NCI-H187 treated with DMSO at 0.1 percent for 48 hours (cell line): ENCODE measurements at places on chromosomes 6 and 20.

DNA sequence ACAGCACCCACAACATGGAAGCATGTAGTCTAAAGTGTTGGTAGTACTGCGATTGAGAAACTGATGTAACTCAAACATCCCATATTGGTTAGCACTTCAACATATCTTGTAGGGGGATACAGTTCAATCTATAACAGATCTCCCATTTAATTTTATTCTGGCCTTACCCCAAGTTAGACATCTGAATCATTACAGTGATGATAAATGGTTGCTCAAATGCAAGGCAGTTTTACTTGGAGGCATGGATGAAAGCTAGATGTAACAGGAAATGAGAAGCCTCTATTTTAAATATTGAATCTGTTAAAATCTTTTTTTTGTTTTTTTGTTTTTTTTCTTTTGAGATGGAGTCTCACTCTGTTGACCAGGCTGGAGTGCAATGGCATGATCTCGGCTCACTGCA lies 44.2 kb upstream of the FAM50B start:
- no peak for DNase-seq

DNA sequence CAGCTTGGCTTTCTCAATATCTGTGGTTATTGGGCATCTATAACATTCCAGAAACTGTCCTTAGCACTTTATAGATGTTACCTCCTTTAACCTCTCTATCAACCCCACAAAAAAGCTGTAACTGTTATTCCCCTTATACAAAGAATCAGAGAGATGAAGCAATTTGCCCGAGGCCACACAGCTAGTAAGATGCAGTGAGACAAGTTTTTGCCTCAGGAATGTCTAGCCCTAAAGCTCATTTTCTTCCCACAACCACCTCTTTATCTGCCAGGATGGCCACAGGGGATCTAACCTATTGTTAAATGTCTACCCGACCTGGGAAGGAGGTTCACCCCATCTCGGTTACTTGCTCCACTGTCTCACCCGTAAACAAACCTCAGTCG lies 31.9 kb upstream of the TCP11 start:
- DNase-seq: no peak

- no peak for DNase-seq
Measured at GRCh38 chr6:157800420-157801237, 22.4 kb upstream of the SNX9 start.

DNA sequence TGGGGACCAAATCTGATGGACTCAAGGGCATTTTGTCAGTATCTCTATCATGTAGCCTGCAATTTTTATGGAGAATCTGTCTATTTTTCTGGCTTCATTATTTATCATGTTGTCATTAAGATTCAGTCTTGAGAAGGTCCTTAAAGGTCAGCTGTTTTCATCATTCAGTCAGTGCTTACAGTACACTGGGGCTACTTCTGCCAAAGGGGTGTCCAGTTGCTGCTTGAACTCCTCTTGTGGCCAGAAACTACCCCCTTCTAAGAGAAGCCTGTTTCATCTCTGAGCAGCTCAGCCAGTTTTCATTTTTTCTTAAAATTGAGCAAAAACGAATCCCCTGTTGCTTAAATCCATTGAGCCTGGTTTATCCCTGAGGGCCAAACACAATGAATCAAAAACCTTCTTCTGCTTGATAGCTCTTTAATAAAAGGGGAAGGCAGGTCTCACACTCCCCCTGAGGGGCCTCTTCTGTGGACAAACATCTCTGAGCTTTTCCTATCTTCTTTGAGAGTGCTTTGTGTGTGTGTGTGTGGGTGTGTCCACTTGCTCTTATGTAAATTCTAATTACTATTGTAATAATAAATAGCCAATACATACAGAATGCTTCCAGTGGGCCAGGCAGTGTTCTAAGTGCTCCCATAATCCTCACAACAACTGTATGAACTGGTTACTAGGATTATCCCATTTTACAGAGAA lies 172.2 kb downstream of the PLCB1 start:
- DNase-seq: no peak

GRCh38 chr6:18507561-18507960 lies 120.4 kb downstream of the RNF144B start:
- DNase-seq: no peak
